ENCODE measurements at places on chromosomes 7 and 10.

DNA sequence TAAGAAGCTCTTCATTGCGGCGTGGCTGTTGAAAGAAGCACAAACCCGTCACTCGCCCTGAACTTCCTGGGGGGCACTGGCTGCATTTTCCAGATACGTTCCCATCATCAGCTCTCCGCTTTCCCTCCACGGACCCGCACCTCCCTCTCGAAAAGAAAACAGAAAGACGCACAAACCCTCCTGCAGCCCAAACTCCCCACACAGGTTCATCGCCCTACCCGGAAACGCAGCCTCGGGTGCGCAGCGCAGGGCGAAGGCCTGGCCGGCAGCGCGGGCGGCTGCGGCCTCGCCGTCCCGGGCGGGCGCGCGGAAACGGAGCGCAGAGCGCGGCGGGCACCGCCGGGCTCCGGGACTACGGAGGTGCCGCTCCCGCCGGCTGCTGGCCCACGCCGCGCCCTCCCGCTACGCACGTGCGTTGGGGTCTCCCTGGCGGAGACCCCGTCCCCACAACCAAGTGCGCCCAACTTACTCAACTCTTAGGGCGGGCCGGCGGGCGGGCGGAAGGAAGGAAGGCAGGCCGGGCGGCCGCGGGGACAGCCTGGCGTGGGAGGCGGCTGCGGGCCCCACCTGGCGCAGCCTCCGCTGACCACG is 822 bp downstream of the ZNF800 start:
- DNase-seq = no peak

- DNase-seq = no peak
Measured at GRCh38 chr10:51119441-51119840, 45.2 kb downstream of the PRKG1 start.

DNA sequence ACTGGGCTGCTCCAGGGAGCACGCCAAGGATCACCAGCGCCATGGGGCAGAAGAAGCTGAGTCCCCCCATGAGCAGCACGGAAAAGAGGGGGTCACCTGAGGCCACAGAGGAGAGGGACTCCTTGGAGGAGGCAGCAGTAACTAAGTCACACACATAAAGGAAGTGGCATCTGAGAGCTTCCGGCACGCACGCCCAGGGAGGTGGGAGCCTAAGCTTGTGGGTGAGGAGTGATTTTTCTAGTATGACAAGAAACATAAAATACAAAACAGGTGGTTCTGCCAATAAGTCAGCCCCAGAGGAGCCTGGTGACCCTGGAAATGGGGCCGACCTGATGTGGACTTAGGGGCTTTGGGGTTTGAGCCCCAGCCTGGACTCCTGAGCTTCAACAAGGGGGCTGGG is 60.8 kb downstream of the CARD11 start:
- DNase-seq = no peak

- DNase-seq = no peak
Measured at GRCh38 chr7:40220421-40220911, 85.7 kb downstream of the SUGCT start.

GRCh38 chr10:17179002-17179401 is 22.5 kb downstream of the TRDMT1 start:
- DNase-seq = no peak

GRCh38 chr10:33035411-33035810 is 77.4 kb upstream of the ITGB1 start:
- no peak for DNase-seq

- peak; percentile 18 for DNase-seq
Measured at GRCh38 chr7:44639671-44640321, 33.4 kb downstream of the OGDH start.

GRCh38 chr7:154472343-154472742 is 420.1 kb downstream of the DPP6 start:
- DNase-seq = no peak

- DNase-seq = no peak
Measured at GRCh38 chr7:55053651-55054571, 35.1 kb downstream of the EGFR start.

GRCh38 chr7:41574377-41574776 is 128.5 kb downstream of the INHBA start:
- no peak for DNase-seq

DNA sequence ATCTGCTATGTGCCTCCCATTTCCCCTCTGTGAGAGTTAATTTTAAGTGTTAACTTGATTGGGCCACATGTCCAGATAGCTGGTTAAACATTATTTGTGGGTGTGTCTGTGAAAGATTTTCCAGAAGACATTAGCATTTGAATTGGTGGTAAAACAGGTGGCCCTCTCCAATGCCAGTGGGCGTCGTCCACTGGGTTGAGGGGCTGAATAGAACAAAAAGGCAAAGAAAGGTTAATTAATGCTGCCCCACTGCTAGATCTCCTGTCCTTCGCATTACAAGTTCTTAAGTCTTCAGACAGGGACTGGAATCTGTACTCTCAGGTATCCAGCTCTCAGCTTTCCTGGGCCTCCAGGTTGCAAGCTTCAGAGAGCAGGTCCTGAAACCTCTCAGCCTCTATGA is 1160.9 kb upstream of the LRRN3 start:
- DNase-seq = no peak

DNA sequence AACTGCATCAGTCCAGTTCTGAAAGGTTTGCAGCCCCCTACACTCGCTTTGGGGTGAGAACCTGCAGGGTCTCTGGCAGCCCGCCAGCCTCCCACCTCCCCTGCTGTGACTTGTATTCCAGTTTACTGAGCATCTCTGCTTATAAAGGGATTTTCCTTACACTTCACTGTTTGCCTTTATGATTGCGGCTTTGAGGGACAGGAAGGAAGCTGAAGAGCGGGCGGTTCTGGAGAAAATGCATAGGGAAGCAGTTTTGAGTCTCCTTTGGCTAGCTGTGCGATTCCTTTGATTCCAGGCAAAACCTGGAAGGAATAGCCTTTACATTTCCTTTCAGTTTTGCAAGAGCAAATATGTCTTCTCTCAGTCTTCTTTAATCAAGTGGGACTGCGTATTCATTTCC is 65.0 kb upstream of the TRIM8 start:
- DNase-seq = no peak

GRCh38 chr10:31908157-31908556 is 20.5 kb downstream of the ARHGAP12 start:
- DNase-seq = no peak

- DNase-seq = no peak
Measured at GRCh38 chr7:81280531-81280930, 361.7 kb upstream of the SEMA3C start.

GRCh38 chr10:12782537-12782936 is 219.0 kb downstream of the CCDC3 start:
- no peak for DNase-seq

- no peak for DNase-seq
Measured at GRCh38 chr10:73758704-73759511, 14.7 kb downstream of the SEC24C start.

DNA sequence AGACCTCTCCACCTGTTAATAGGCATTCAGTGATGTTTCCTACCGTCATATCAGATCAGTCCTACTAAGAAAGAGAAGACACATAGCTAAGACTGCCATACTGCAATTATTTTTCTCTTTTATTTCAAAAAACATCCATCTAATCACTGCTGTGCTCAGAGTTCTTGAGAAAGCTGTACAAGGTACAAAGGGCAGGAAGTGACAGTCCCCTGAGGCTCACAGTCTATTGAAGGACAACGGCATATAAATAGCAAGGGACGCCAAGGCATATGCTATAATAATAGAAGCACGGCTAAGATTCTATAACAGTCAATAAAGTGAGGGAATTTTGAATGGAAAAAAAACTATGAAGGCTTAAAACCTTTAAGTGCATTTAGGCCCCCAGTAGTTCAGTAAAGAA is 415.3 kb upstream of the NRP1 start:
- no peak for DNase-seq

DNA sequence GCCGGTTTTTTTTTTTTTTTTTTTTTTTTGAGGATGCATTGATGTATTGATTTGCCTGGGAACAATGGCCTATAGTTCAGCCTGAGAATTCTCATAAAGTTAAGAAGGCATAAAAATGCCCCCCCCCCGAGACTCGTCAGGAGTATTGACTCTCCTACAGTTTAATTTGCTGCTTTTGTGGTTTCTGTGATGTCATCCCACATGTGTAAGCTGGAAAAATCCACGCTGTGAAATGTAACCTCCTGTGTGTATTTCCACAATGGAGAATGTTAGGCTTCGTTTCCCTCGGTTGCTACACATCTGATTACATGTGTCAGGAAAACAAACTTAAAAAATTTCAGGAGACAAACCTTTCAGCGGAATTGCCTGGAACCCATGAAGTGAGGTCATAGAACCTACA is 117.9 kb downstream of the FANK1 start:
- DNase-seq = no peak

- DNase-seq = no peak
Measured at GRCh38 chr7:11726001-11726793, 105.8 kb downstream of the THSD7A start.

DNA sequence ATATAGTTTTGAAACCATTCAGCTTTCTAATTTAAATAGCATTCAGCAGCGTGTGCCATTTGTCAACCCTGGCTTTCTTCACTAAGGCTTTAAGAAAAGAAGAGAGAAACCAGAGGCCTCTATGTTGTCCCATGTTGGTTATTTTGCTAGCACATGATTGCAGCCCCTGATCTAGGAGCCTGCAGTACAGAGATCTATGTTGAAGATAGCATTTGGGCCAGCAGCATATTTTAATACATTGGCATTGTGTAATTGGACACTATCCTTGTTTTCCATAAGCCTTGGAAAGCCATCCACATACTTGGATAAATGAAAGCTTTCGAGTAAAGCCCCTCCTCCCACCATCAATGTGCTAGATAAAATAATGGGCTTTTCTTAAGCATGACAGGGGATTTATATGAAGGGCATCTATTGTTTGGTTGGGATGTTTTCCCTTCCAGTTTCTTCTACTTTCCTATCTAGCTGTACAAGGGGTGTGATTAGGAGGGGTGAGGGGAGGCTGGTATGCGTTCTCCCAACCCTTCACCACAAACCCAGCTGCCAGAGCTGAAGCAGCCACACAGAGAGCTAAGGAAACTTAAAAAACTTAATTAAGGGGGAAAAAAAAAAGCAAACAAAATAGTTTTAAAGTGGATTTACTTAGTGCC is 23.1 kb upstream of the SDHAF3 start:
- no peak for DNase-seq

DNA sequence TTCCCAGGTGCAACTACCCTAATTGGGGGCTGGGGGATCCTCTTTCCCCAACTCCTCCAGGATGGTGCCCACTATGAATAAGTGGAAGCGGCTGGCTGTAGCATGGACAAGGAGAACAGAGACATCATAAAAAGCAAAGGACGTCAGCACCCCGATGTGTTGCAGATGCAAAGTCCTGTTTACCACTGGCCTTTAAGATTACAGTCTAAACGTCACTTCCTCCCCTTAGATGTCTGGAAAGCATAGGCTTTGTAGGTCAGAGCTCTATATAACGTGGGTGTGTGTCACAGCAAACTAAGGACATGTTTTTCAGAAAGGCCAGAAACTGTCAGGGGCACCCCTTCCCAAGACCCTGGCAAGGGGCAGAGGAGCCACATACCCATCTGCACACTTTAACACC is 7.9 kb downstream of the COBL start:
- no peak for DNase-seq

DNA sequence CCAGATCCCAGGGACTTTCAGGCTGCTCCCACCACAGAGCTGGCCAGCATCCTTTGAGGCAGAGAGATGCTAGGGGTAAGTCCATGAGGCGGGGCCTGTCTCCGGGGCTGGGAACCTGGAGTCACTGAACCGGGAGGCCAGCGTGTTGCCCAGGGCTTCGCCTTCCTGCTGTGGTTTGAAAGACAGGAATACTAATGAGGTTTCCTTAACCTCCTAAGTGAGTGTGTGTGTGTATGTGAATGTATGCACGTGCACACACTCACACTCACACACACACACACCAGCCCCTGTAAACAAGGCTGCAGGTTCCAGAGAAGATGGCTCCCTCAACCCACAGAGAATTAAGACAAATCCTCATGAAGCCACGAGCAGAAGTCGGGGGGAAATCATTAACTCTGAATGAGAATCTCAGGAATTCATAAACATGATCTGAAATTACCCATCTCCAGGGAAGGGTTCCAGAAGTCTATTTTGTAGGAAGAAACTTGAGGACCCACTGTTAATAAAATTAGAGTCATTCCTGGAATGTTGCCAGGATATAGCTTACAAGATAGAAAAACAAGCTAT is 20.3 kb upstream of the PFKP start:
- DNase-seq = no peak

GRCh38 chr10:6507311-6507710 is 72.8 kb downstream of the PRKCQ start:
- no peak for DNase-seq

DNA sequence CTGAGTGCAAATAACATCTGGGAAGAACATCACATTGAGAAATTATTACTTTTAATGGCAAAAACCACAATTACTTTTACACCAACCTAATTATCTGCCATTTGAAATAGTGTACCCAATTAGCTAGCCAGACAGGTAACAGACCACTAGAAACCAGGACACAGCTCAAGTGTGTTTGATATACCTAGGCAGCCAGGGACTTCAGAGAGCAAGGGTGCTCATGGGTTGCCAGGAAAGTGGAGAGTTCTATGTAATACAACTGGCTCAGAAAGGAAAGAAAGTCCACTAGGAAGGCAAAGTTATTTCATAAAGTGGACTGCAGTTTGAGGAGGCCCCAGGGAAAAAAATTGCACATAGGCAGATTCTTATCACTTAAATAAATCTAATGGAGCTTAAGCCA is 50.0 kb upstream of the PTN start:
- no peak for DNase-seq

GRCh38 chr10:46299536-46300369 is 13.0 kb downstream of the ANTXRL start:
- no peak for DNase-seq

GRCh38 chr10:56537984-56538383 is 176.9 kb upstream of the ZWINT start:
- DNase-seq = no peak

GRCh38 chr10:86357676-86358075 is 8.9 kb downstream of the GRID1 start:
- DNase-seq = no peak

DNA sequence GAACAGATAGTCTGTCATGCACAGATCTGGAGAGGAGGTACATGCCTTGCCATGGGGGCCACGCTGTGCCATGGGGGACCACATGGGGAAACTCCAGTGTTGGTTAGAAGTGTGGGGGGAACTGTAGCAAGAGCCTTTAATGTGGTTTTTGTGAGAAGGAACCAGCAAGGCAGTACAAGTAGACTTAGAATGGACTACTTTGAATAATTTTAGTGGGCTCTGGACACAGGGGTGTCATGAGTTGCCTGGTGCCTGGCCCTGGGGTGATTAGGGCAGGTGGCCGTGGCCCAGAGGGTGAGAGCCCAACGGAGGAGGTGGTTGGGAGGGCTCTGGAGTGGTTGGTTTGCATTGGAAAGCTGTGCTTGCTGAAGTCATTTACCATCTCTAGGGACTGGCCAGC is 77.2 kb downstream of the CXCL12 start:
- DNase-seq = no peak

DNA sequence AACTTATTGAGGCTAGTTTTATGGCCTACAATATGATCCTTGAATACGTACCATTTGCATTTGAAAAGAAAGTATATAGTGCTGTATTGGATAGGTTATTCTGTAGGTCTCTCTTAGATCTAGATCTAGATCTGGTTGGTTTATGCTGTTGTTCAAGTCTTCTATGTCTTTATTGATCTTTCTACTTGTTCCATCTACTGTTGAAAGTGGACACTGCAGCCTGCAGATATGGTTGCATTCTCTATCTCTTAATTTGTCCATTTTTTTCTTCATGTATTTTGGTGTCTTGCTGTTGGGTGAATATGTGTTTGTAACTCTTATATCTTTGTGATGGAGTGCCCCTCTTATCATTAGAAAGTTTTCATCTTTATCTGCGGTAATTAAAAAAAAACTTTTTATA is 139.4 kb upstream of the PCDH15 start:
- DNase-seq = no peak

- no peak for DNase-seq
Measured at GRCh38 chr10:54909165-54909564, 108.1 kb upstream of the PCDH15 start.

Data from amygdala (tissue), 56 donors.